Cortex of kidney (tissue), 1 donor: ENCODE measurements at places on chromosomes 6 and 20.

DNA sequence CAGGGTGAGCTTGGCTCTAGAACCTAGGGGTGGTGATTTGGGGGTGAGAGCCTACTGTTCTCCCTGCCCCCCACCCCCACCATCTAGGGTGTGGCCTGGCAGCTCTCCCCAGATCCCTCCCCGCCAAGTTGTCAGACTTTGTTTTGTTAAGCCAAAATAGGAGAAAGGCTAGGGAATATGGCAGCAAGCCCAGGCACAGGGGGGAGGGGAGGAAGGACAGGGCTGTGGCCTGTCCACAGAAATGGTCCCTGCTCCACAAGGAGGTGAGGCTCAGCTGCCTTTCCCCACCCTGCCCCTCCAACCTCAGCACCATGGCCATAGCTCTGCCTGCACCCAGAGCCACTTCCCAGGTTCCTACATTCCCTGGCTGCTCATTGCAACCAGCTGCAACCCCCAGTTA, 17.2 kb downstream of the SCUBE3 start:
- no peak for DNase-seq

DNA sequence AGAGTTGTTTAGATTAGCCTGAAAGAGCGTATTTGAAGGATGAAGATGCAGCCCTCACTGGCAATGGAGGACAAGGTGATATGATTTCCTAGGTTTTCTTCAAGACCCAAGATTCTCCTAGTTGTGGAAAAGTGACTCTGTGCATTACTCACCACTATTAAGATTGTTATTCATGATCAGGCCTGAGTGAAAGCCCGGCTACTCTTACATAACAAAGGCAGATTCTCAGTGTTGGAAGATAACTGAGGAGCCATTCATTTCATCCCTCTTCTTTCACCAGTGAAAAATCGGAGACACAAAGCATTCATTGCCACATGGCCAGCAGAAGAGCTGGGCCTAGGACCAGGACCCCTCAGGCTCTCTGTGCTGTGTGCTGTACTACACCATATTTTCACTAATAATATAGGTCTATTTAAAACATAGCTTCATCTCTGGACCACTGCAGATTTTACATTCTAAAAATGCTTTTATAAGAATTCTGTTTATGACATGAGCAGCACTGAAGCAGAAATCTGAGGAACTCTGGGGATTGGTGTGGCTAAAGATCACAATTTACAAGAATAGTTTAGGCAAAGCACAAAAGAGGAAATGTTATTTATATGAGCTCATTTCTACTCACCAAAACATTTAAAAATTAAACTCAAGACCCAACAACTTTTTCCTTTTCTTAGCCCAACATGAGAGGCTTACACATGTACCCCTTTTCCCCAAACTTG, 181.9 kb upstream of the CCN2 start:
- DNase-seq, result no peak

- no peak for DNase-seq
Measured at GRCh38 chr20:63106108-63106764, 99.5 kb upstream of the BHLHE23 start.

DNA sequence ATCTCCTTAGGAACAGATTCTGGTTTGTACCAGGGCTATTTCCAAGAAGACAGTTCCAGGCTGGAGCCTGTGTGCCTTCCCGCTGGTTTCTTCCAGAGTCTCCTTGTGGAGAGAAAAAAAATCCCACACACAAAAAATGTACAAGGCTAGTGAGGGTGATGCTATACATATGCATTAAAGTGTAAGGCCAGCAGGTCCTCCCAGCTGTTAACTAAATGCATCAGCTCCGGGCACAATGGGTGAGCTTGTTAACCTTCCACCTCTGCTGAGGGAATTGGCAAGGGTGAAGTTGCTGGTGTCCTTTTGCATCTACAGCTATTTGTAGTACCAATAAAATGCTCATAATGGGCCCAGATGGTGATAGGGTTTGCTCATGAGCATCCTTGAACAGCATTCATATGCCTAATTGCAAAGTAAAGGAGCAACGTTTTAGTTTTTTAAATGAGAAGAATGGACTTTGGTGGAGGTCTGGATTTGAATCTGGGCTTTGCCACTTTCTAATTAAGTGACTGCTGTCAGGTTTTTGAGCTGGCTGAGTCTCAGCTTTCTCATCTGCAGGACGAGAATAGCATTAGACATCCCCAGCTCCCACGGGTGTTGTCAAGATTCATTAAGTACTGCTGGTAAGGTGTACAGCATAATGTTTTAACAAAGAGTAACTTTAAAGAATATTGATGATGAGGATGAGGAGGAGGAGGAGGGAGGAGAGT, 361.8 kb downstream of the QKI start:
- DNase-seq, result no peak

DNA sequence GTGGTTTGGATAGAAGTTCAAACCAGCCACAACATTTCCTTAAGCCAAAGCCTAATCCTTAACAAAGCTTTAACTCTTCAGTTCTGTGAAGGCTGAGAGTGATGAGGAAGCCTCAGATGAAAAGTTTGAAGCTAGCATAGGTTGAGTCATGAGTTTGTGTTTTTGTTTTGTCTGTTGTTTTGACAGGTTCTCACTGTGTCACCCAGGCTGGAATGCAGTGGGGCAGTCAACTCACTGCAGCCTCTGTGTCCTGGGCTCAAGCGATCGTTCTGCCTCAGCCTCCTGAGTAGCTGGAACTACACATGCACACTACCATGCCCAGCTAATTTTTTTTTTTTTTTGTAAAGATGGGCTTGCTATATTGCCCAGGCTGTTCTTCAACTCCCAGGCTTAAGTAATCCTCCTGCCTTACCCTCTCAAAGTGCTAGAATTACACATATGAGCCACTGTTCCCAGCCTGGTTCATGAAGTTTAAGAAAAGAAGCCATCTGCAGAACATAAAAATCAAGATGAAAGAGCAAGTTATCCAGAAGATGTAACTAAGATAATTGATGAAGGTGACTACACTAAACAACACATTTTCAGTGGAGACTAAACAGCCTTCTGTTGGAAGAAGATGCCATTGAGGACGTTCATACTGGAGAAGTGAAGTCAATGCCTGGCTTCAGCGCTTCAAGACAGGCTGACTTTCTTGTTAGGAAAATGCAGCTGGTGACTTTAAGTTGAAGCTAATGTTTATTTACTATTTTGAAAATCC, 96.2 kb downstream of the SMAP1 start:
- DNase-seq, result no peak

GRCh38 chr6:112348891-112349635, 1.9 kb downstream of the RFPL4B start:
- no peak for DNase-seq

DNA sequence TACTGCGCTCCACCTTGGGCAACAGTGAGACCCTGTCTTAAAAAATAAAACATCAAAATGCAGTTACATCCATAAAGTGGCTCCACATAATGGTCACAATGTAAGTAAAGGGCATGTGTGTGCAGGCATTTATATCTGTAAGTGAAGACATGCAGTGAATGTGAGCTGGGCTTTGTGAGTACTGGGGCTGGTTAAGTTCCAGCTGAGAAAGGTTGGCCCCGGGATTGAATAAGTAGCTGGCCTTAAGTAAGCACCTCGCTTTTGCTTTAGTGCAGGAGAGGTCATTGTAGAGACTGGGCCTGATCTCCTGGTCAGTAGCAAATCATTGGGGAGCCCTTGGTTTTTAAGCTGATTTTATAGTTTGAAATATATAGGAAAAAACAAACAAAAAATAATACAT, 8.0 kb downstream of the QKI start:
- DNase-seq, result no peak

DNA sequence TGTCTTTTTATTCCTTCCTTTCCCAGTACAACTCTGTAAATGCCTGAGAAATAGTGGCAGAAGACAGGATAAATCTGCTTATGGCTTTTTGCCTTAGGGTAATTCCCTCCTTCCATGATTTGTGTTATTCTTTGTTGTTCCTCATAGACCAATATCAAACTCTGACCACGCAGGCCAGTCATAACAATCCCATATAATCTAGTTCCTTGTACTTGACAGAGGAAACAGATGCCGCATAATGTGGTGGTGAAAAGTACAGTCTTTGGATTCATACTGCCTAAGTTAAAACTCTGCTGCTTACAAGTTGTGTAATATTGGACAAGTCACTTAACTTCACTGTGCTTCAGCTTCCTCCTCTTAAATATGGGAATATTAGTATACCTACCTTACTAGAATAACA, 8.2 kb upstream of the BAG2 start:
- no peak for DNase-seq

GRCh38 chr6:24980507-24981385, 45.0 kb upstream of the RIPOR2 start:
- no peak for DNase-seq

GRCh38 chr6:17429383-17430061, 36.1 kb downstream of the CAP2 start:
- DNase-seq, result no peak

DNA sequence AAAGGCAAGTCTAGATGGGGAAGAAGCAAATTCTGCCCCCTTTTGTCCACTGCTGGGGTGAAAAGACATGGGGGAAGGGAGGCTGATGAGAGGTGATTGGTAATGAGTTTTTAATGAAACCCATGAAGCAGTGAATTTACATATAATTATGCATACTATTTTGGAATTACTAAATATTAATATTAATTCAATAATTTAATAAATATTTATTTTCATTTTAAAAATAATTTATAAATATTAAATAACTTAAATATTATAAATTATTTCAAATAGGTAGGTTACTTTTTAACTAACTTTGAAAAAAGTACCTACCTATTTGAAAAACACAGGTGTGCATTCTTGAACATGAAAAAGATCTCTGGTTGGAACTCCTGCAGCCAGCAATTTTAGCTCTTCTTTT, 138.1 kb upstream of the GPR6 start:
- DNase-seq, result no peak

DNA sequence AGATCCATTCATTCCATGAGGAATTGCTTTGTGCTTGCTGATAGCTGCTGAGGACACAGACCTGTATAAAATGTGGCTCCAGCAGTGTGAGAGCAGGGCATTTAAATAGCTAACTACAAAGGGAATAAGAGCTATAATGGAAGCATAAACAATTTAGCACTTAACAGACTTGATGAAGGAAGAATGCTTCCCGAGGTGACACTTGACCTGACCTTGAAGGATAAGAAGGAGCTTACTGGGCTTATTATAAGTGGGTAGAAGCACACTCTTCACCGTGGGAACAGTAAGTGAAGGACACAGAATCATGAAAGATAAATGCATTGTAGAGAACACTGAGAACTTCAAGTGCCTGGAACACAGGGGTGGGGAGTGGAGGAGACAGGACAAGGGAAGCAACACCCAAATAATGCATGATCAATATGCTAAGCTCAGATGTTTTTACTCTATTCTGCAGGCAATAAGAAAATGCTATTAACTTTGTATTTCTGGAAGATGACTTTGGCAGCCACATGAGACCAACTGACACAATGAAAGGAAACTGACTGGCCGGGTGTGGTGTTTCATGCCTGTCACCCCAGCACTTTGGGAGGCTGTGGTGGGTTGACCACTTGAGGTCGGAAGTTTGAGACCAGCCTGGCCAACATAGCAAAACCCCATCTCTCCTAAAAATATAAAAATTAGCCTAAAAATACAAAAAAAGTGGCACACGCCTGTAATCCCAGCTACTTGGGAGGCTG, 84.2 kb downstream of the EPB41L2 start:
- no peak for DNase-seq

GRCh38 chr6:87154641-87154992, 748 bp upstream of the ZNF292 start:
- no peak for DNase-seq
